ENCODE measurements at places on chromosomes 16 and 17. TPM values are rescaled to one million over a fixed set of nuclear protein-coding genes. Genes with fewer than 3 reads are reported as not detected.

Gene KRTAP4-1
- polyA plus RNA-seq: not detected

DNA sequence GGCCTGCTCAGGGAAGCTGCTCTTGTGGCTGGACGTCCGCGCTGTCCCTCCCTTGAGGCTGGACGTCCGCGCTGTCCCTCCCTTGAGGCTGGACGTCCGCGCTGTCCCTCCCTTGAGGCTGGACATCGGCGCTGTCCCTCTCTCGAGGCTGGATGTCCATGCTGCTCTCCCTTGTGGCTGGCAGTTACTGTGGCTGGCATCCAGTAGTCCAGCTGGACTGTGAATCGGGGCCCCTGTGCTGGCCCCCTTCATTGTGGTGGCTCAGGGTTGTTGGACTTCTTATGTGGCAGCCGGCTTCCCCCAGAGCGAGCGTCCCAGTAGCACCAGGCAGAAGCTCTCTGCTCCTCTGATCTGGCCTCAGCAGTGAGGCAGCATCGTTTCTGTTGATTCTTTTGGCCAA, 141.5 kb downstream of the IRF8 start:
- no peak for DNase-seq

Gene OSGIN1
- 73.6 TPM for polyA plus RNA-seq

DNA sequence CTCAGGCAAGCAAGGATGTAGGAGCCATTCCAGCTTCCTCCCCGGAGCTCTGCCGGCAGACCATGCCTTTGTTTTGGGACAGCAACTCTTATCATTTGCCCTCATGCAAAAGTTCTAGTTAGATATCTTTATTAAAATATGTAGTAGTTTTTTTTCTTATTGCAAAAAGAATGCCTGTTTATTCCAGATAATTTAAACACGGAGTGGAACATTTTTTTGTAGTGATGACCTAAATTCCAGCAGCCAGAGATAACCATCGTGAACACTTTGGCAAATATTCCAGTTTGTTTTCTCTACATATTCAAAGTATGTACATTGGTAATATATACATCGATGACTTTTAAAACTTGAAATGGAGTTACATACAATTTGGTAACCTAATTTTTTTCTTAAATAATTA, 54.8 kb downstream of the CRISPLD2 start:
- DNase-seq: no peak

Gene TAF15
- polyA plus RNA-seq: 66.3 TPM

Measured in liver (tissue), 10 donors.